IPS DF 19.7 (cell line): ENCODE measurements at places on chromosomes 1 and 21.

DNA sequence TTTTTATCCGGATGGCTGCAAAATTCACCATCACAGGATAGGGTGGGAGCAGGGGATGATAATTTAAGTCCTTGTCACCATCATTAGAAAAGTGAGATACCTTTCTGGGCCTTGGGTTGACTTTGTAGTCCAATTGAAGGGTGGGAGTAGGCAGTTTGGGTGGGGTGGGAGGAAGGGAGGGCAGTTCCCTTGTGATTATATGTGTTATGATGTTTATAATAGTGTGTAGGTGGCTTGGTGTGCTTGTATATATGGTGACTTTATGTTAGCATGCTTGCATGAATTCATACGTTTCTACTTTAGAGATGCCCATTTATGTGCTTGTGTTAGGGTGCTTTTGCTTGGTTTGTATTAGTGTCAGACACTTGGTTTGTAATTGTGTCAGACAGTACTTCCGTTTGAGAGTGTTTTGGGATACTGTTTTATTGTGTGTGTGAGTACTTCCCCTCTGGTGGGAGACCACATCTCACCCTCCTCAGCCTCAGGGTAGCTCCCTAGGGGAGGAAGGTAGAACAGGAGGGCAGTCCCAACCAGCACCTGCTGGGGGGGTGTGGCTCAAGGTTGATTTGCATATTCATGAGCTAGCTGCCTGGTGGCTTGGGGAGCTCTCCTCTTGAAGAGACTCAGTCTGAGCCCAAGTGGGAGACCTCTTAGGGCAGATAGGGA, 6.3 kb upstream of the POU3F1 start:
- DNase-seq = no peak

GRCh38 chr1:203204756-203205155, 18.3 kb upstream of the CHI3L1 start:
- no peak for DNase-seq

DNA sequence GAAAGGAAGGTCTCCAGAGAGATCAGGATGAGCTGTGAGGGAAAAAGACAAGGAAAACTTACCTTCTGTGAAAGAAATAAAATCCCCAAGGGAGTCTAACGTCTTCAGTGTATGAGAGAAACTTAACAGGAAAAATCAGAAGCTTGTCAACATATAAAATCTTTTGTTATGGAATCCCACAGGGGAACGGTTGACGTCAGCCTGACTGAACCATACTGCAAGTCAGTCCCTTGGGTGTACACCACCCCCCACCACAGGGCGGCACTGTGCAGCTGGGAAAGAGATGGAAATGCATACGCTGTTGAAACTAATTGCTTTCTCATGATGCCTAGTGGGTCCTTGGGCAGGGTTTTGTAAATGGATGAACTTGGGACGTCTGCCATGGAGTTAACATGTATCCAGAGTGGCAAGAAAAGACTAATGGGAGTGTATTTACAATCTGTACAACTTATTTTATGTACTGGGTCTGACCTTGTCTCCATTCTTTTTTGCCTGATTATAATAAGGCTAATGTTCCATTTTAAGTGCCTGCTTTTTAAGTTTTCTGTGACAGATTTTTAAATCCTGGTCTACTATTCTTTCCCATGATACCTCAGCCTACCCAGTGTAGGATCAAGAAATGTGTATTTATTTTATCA, 22.7 kb downstream of the UTP25 start:
- no peak for DNase-seq

- no peak for DNase-seq
Measured at GRCh38 chr1:24118410-24119242, 6.7 kb upstream of the MYOM3 start.

GRCh38 chr1:92901126-92901525, 60.1 kb downstream of the DIPK1A start:
- no peak for DNase-seq

DNA sequence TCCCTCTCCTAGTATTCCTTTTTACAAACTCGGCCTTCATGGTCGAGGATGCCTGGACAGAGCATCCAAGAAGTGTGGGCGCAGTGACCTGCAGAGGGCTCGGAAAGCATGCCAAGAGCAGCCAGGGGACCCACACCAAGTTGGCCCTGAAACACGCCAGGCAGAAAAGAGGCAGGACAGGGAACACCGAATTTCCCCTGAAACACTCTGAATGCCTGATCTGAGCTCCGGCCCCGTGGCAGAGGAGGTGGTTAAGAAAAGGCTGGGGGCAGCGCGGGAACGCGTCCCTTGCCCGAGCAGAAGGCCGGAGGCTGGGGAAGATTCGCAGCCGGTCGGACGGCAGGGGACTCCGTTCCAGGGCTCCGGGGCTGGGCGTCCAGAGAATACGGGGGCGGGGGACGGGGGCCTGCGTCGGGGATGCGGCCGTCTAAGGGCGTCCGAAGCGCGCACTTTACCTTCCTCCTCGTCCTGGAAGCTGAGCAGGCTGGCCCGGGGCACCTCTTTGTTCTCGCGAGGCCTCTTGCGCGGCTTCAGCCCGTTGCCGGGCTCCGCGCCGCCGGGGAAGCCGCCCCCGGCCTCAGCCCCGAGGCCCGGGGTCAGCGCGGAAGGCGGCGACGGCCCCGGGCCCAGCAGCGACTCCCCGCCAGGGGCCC, 558 bp downstream of the PAXBP1 start:
- no peak for DNase-seq

DNA sequence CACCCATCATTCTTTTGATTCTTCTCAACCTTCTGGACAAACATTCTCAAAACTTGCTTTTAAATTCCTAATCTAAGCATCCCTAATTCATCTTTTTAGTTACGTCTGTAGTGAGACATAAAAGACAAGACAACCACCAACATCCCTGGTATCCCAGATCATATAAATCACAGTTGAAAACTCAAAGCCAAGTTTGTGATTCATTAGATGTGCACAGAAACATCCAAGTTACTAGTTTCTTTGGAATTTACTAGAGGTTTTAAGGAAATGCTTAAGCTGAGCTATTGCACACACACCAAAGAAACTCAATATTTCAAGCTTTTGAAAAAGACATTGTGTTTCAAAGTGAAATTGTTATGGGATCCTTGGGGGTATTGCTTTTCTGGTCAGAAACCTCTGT, 47.6 kb downstream of the ATP6V1G3 start:
- DNase-seq = no peak
